ENCODE measurements at places on chromosomes 7 and 10.

DNA sequence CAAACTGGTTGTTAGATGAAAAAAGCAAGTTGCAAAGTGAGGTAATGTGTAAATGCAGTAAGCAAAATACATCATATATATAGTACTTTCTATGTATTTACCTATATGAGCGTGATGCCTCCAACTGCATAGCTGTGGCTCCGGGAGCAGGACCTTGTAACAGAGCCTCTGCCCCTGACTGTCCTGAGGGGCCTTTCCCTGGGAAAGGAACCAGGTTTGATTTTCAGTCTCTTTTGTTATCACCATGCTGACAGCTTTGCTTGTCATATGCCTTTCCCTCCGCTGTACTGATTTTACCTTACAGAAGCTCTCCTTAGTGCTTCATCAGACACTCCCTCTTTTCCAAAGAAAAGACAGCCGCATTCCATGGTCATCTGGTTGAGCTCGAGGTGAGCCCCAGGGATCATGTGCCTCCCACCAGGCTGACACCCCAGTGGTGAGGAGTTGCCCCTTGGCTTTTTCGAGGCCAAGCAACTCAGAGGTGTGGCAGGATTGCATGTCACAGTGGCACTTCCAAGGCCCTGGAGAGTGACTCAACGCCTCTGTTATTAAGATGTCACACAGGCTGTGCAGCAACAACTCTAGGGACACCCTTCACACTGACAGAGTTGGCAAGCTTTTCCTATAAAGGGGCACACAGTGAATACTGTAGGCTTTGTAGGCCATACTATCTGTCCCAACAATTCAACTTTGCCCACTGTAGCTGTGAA, 78.9 kb downstream of the ALOX5 start:
- no peak for DNase-seq

DNA sequence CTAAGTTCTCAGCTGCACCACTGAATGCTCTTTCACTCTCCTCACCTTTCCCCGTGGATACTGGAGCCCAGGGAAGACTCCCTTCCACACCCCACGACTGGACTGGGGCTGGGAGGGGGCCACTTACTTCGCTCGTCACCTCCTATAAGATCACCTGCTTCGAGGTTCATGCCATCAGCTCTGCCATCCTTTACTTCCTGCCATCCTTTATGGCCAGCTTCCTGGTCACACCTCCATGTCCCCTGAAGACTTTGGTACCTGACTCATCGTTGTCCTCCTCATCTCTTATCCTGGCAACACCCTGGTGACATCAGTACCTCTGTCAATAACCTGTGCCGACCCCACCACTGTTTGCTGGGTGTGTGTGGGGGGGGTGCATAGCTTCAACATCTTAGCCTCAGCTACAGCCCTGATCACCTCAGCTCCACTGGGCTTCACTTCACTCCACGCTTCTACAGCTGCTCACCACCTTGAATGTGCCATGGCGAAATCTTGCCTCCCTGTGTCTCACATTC, 8.7 kb upstream of the VDAC2 start:
- DNase-seq = no peak

DNA sequence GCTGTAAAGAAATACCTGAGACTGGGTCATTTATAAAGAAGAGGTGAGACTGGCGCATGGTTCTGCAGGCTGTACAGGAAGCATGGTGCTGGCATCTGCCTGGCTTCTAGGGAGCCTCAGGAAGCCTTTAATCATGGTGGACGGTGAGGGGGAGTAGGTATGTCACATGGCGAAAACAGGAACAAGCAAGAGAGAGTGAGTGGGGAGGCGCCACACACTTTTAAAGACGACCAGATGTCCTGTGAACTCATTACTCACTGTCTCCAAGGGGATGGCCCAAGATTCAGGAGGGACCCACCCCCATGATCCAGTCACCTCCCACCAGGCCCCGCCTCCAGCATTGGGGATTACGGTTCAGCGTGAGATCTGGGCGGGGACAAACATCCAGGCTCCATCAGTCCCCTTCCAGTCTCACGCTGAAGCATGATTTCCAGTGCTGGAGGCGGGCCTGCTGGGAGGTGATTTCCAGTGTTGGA, 3.2 kb downstream of the ZNF316 start:
- no peak for DNase-seq

- DNase-seq = no peak
Measured at GRCh38 chr7:149719050-149719899, 54.1 kb downstream of the ZNF467 start.

DNA sequence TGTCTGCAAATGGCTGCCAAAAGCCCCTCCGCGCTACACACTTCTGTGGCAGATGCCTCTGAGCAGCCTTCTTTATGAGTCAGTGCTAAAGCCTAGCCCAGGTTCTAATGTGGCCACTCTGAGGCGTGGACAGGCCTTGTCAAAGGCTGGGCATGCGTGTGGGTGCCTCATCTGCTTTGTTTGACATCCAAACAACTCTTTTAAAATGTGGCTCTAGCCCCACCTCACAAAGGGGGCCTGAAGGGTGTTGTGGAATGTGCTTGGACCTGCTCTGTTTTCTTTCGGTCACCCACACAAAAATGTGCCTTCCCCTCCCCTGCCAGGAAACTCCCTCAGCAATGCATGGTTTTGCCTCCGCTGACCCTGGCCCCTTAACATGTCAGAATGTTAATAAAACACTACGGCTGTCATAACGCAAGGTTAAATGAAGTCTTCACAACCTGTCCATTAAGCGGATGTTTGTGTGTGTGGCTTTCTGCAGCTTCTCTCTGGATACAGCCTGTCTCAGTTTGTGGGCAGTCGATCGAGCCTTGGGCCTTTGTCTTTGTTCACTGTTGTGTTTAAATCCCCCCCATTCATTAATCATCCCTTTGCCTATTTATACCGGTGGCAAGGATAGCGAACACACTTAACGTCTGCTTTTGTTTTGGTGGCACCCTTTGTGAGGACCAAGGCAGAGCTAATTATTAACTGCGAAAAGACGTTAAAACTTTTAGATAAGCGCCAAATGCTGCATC, 718.9 kb downstream of the LRMDA start:
- no peak for DNase-seq

DNA sequence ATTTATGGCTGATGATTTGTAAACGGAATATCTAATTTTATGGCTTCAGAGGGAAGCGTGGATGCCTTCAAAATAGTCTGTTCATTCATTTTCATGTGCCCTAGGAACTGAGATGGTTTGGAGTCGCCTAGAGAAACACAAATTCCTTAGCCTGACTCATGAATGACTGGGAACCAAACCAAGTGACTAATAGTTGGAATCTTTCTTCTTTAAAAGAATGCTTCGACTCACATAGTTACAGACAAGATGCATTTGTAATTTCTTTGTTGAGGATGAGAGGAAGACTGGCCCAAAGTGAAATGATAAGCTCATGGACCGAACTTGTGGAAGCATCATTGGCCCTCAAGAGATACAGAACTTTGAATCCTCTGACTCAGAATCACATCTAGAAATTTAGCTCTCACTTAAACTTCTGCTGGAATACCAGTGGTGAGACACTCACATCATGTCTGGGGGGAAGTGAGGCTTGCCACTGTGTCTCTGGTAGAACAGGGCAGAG, 1107.2 kb downstream of the NRG3 start:
- DNase-seq = no peak

- DNase-seq = no peak
Measured at GRCh38 chr7:27897441-27897847, 157.5 kb downstream of the TAX1BP1 start.

GRCh38 chr7:88357294-88357693, 50.6 kb upstream of the STEAP4 start:
- DNase-seq = no peak

DNA sequence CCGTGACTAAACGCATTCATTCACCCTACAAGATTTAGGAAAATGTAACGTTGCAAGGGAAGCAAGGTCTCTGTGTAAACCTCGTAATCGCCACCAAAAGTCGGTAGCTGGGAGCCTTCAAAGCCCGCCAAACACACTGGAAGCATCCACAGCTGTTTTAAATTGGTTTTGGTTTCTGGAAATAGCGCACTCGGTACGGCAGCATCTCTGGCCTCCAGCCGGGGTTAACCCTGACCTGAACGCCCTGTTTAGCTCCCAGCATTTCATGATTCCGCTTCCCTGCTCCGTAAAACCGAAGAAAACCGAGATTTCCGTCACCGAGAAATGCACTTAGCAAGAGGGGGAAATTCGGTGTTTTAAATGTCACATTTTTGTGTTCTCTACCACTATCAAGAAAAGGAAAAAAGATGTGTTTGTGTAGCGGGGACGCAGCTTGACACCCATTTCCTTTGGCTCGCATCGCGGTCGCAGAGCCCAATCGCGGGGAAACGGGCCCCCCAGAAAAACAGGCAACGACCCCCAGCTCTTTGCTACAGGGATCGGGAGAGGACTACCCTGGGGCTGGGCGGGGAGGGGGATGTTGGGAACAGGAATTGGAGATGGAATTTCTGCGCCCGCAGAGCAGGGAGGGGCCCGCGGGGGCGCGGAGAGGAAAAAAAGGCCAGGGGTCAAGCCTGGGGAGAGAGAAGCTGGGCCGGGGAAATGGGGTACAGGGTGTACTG, 646 bp downstream of the SGCE start:
- DNase-seq = peak; percentile 85

GRCh38 chr10:33537066-33537465, 202.6 kb upstream of the NRP1 start:
- DNase-seq = no peak

DNA sequence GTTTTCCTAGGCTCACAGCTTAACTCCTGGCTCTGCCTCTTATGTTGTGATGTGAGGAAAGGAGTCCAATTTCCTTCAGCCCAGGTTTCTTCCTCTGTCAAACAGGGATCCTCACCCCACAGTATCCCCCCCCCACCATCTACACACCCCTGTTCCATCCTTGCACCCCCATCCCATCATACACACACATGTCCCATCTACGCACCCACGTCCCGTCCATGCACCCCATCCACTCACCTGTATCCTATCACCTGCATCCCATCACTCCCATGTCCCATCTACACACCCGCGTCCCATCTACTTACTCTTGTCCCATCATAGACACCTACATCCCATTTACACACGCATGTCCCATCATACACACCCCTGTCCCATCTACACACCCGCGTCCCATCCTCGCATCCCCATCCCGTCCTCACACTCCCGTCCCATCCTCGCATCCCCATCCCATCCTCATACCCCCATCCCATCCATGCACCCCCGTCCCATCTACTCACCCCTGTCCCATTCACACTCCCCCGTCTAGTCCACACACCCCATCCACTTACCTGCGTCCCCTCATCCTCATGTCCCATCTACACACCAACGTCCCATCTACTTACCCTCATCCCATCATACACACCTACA, 117.3 kb downstream of the TRRAP start:
- no peak for DNase-seq

- DNase-seq = peak; percentile 7
Measured at GRCh38 chr10:104350127-104350635, 3.5 kb upstream of the CFAP58 start.

DNA sequence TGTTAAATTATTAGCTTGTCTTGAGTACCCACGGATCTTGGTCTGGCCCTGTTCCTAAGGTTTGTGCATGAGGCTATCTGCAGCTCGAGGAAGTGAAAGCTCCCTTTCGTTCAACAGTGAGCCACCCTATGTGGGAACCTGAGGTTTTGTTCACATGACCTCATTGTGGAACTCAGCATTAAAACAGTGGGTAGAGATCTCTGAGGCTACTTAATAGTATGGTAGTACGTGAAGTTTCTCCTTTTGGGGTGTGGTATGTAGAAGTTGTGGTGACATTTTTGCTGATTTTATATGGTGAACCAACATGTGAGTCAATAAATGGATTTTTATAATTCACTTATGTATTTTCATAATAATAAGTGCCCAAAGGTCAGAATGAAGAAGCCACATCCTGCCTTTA, 252.7 kb upstream of the FERD3L start:
- DNase-seq = no peak

DNA sequence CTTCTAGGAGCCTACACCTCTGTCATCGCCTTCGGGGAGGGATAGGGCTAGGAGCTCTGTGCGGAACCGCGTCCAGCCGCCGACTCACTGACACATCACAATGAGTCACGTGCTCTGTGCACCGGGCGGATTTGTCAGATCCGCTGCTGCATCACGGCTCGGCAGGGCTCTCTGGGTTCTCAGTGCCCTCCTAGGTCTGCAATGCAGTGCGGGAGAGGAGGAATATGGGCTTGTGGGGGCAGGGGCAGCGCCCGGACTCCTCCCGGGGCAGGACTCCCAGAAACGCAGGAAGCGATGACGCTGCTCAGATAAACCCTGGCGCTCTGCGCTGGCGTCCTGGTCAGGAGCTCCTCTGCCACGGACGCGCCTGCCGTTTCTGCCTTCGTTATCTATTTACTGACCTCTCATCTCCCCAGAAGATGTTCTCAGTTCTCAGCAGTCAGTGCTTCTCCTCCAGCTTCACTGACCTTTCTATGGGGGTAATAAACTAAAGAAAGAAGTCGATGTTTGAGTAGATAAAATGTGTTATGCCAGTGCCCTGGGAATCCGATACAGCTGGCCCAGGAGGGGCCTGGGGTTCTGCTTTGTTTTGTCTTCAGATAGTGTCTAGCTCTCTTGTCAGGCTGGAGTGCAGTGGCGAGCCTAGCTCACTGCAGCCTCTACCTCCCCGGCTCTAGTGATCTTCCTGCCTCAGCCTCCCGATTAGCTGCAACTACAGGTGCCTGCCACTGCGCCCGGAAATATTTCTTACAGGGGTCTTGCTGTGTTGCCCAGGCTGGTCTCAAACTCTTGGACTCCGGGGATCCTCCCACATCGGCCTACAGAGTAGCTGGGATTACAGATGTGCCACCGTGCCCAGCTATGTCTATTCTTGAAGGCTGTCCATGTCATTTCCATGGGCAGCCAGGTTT, 22.8 kb upstream of the ITGB1 start:
- DNase-seq = peak; percentile 78

DNA sequence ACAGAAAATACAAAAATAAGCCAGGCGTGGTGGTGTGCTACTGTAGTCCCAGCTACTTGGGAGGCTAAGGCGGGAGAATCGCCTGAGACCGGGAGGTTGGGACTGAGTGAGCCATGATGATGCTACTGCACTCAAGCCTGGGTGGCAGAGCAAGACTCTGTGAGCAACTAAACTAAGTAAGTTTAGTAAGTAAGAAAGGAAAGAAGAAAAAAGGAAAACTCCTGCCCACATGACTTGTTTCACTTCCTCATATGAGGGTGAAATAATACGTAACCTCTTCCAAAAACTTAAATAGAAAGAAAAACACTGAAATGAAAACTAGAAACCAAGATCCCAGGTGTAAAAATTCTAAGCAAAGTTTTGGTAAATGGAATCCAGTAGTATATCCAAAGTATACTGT, 79.6 kb downstream of the LARP4B start:
- DNase-seq = no peak
